ENCODE measurements at places on chromosomes 13 and 19. TPM values are rescaled to one million over a fixed set of nuclear protein-coding genes. Genes with fewer than 3 reads are reported as not detected.

CEBPA gene
- not detected for polyA plus RNA-seq

FFAR3 gene
- 0.17 TPM for polyA plus RNA-seq

METTL21C gene
- polyA plus RNA-seq = not detected

CDX2 gene
- polyA plus RNA-seq = not detected

PRODH2 gene
- not detected for polyA plus RNA-seq

MYO1F gene
- 7.2 TPM for polyA plus RNA-seq

ZSCAN4 gene
- polyA plus RNA-seq = not detected

HCST gene
- polyA plus RNA-seq = 33.8 TPM

C19orf67 gene
- polyA plus RNA-seq = not detected

BRD4 gene
- 26.7 TPM for polyA plus RNA-seq

GJA3 gene
- 0.13 TPM for polyA plus RNA-seq

RASA3 gene
- polyA plus RNA-seq = 29.0 TPM

LYPD3 gene
- polyA plus RNA-seq = not detected

OLFM2 gene
- not detected for polyA plus RNA-seq

SEMA6B gene
- polyA plus RNA-seq = not detected

TLE6 gene
- polyA plus RNA-seq = 1.5 TPM

SHANK1 gene
- not detected for polyA plus RNA-seq

HIF3A gene
- polyA plus RNA-seq = not detected

TMC4 gene
- not detected for polyA plus RNA-seq

C19orf73 gene
- polyA plus RNA-seq = 5.6 TPM
